ENCODE measurements at places on chromosomes 12 and 14.
A peak's percentile ranks its signal among the peaks of the same experiment; 100 is the strongest.

DNA sequence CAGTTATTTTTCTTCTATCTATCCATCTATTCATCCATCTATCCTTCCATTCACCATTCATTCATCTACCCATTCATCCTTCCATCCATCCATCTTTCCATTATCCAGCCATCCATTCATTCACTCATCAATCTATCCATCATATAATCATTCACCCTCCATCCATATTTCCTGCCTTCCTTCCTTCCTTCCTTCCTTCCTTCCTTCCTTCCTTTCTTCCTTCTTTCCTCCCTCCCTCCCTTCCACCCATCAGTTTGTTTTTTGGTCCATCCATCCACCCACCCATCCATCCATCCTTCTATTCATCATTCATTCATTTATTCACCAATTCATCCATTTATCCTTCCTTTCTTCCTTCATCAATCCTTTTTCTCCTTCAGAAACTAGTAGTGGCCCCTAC is 34.3 kb upstream of the NOS1 start:
- DNase-seq, result no peak

DNA sequence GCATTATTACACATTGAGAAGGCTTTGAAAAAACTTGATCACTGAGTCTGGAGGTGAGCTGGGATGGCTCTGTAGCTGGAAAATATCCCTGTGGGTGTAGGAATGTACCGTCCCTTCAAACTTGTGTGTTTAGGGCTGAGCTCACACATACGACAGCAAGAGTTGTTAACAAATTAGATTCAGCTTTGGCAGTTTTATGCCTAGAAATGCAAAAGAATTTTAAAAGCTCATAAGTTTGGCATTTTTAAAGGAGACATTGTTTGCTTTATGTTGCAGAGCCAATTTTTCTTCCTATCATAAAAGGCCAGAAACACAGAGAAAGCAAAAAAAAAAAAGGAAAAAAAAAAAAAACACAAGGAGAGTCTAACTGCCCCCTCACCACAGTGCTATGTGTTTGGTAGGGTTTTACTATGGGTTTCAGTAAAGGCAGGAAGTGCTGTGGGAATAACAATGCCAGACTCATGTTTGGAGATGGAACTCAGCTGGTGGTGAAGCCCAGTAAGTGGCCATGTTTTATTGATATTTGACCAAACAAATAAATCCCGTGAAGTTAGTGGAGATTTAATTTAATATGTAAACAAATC is 78.4 kb downstream of the DAD1 start:
- no peak for DNase-seq

GRCh38 chr14:71206766-71207371 is 299.6 kb downstream of the PCNX1 start:
- no peak for DNase-seq

DNA sequence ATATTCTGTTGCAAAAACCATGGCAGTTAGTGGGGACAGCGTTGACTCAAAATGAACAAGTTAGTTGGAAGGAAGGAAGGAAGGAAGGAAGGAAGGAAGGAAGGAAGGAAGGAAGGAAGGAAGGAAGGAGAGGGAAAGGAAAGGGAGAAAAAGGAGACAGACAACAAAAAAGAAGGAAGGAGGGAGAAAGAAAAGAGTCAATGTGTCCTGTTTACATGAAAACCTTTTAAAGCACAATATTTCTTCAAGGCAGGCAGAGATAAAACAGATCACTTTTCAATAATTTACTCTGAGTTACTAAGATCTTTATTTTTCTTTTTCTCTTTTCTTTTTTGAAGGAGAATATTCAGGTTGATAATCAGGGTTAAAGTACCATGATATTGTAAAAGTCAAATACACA is 99.4 kb downstream of the CCER1 start:
- DNase-seq, result no peak

GRCh38 chr14:91238085-91238484 is 6.4 kb downstream of the GPR68 start:
- no peak for DNase-seq

GRCh38 chr12:116474331-116474730 is 84.8 kb upstream of the MAP1LC3B2 start:
- no peak for DNase-seq

DNA sequence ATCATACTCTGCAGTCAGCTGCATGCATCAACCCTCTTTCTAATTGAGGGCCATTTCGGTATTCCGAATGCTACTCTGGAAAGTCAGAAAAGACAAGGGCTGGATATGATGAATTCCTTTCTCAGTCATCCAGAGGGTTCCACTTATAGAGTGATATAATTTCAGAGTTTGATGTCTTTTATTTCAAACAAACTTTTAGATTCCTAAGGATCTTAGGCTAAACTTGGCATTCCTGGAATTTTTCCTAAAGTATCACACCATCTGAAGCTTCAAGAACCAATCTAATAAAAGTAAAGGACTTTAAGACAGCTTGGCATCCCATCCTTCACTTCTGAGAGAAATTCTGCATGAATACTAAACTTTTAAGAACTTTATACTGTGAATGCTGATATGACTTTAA is 69.3 kb upstream of the KCNJ8 start:
- no peak for DNase-seq

DNA sequence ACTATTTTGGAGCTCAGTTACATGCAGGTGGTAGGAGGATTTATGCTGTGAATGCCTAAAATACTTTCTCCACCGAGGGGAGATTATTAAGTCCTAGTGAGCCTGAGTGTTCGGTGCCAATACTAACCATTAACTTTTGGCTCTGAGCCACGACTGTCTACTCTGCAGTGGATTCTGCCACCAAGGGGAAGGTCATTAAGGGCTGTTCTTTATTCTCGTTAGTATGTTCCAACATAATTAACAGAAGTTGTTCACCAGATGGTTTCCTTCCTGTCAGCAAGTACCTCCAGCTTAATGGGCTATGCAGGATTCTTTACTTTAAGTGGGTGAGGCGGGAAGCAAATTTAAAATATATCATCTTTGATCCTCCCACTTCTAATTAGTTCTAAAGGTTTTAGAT is 326.3 kb downstream of the BMP4 start:
- no peak for DNase-seq

GRCh38 chr14:76947078-76947837 is 81.2 kb downstream of the IRF2BPL start:
- peak; percentile 86 for DNase-seq

- DNase-seq, result no peak
Observed at GRCh38 chr12:51065530-51065929, 17.4 kb downstream of the LETMD1 start.

- no peak for DNase-seq
Observed at GRCh38 chr12:97805146-97805545, 342.5 kb downstream of the RMST start.

GRCh38 chr14:24639270-24639669 is 5.3 kb upstream of the GZMB start:
- DNase-seq, result no peak

DNA sequence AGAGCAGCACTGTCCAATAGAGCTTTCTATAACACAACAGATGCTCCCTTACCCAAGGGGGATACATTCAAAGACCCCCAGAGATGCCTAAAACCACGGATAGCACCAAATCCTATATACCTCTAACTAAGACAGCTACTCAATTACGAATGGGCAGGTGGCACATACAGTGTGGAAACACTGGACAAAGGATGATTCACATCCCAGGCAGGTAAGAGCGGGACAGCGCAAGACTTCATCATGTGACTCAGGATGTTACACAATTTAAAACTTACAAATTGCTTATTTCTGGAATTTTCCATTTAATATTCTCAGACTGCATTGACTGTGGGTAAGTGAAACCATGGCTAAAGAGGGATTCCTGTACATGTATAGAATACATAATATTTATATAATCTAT is 5.5 kb upstream of the HCFC2 start:
- no peak for DNase-seq

DNA sequence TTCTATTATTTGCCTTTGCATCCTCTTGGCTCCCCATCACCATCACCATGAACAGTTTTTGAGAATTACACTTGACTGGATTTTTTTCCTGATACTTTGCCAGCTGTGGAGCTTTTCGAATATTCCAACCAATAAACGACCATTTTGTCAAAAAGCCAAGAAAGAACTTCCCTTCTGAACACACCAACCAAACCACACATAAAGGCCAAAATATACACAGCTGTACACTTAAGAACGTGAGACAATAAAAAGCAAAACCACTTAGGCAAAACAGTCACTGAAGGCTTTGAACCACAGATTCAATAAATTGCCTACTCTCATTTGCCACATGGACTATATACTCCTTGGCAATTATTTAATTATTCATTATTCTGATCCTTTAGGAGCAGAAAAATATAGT is 1.1 kb downstream of the C14orf93 start:
- DNase-seq, result no peak
